Prostate gland (tissue), 2 donors: ENCODE measurements at places on chromosomes 16 and 17. TPM values are rescaled to one million over a fixed set of nuclear protein-coding genes. Genes with fewer than 3 reads are reported as not detected.

CIITA gene
- total RNA-seq, result 16.0 TPM

UMOD gene
- total RNA-seq, result not detected

SNAI3 gene
- 0.46 TPM for total RNA-seq

PLA2G10 gene
- 1.5 TPM for total RNA-seq

TMIGD1 gene
- total RNA-seq, result not detected

OMG gene
- total RNA-seq, result not detected

KIF2B gene
- not detected for total RNA-seq
